ENCODE measurements at places on chromosomes 12 and 14. TPM values are rescaled to one million over a fixed set of nuclear protein-coding genes. Genes with fewer than 3 reads are reported as not detected.

- peaks cover 50% of the 10 kb centered on the region for H3K4me1 ChIP-seq
- H3K27ac ChIP-seq, result peak overlapping the region; percentile 100
- H3K36me3 ChIP-seq, result peaks cover 76% of the 10 kb centered on the region
- H3K27me3 ChIP-seq, result no peaks in the 10 kb centered on the region
These were observed 2.8 kb downstream of the ZFP36L1 start for GRCh38 chr14:68789821-68790643.

- DNase-seq, result no peak
- no peak overlapping the region for H3K4me3 ChIP-seq
- no peaks in the 10 kb centered on the region for H3K4me1 ChIP-seq
- peaks cover 10% of the 10 kb centered on the region for H3K27me3 ChIP-seq
These were observed 68.9 kb downstream of the EPS8 start for GRCh38 chr12:15720295-15720694.

DNA sequence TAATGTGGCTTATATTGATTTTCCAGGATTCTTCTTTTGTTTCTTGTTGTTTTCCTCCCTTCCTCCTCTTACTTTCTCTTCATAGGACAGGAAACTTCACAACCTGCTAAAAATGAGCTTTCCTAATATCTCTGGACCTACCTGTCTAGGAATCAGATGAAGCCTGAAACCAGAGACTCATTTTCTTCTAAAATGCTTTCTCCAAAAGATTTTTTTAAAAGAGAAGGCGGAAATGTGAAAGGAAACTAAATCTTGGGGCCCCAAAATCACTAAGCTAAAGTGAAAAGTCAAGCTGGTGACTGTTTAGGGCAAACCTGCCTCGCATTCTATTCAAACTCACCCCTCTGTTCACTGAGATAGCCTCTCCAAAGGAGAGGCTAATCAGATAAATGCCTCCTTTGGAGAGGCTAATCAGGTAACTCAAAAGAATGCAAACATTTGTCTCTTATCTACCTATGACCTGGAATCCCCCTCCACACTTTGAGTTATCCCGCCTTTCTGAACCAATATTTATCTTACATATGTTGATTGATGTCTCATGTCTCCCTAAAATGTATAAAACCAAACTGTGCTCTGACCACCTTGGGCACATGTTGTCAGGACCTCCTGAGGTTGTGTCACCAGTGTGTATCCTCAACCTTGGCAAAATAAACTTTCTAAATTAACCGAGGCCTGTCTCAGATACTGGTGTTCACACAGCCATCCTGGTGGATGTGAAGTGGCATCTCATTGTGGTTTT lies 72.7 kb upstream of the HECTD1 start:
- peaks cover 4% of the 10 kb centered on the region for H3K4me1 ChIP-seq
- peaks cover 1% of the 10 kb centered on the region for H3K27me3 ChIP-seq
- no peaks in the 10 kb centered on the region for H3K36me3 ChIP-seq
- H3K4me3 ChIP-seq, result no peak overlapping the region
- no peak for DNase-seq

DNA sequence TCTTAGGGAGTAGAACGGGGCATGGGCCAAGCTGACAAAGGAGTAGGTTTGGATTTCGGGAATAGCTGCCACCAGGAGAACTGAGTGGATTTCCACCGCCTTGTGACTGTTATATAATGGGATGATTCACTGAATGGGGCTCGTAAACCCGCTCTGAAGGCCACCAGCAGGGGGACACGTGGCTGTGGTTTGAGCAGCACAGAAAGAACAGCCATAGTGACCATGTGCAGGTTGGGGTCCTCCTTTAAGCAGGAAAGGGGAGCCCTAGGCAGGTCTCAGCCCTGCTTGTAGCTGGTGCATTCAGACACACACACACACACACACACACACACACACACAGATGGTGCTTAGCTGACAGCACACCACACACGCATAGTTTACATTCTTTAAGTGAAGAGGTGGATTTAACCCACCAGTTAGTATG lies 8.6 kb upstream of the ASB2 start:
- no peaks in the 10 kb centered on the region for H3K27me3 ChIP-seq
- peaks cover 7% of the 10 kb centered on the region for H3K36me3 ChIP-seq
- peaks cover 12% of the 10 kb centered on the region for H3K4me1 ChIP-seq
- no peak for DNase-seq
- no peak overlapping the region for H3K4me3 ChIP-seq

DNA sequence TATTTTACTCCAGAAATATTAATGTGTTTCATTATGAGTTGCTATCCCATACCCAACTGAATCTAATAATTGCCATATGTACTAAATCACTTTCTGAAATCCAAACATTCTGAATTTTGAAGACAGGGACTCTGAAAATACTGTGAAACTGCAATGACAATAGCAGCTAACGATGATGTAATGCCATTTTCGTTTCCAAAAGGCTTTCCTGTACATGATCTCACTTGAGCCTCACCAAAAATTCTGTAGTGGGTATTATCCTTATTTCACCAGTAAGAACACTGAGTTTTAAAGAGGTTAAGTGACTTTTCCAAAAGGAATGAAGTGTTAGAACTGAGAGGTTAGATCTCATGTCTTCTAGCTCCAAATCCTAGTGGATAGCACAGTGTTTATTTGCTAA lies 133.3 kb downstream of the FLRT2 start:
- no peaks in the 10 kb centered on the region for H3K36me3 ChIP-seq
- no peaks in the 10 kb centered on the region for H3K27me3 ChIP-seq
- H3K4me1 ChIP-seq, result no peaks in the 10 kb centered on the region

- H3K27me3 ChIP-seq, result peaks cover 51% of the 10 kb centered on the region
- H3K4me1 ChIP-seq, result peaks cover 50% of the 10 kb centered on the region
These were observed 17.7 kb downstream of the OR6S1 start for GRCh38 chr14:20623798-20624197.

- H3K27ac ChIP-seq, result no peak overlapping the region
- H3K4me3 ChIP-seq, result no peak overlapping the region
- no peaks in the 10 kb centered on the region for H3K27me3 ChIP-seq
- H3K36me3 ChIP-seq, result peaks cover 55% of the 10 kb centered on the region
- peaks cover 8% of the 10 kb centered on the region for H3K4me1 ChIP-seq
These were observed 262.0 kb downstream of the MED13L start for GRCh38 chr12:116015525-116015924.

DNA sequence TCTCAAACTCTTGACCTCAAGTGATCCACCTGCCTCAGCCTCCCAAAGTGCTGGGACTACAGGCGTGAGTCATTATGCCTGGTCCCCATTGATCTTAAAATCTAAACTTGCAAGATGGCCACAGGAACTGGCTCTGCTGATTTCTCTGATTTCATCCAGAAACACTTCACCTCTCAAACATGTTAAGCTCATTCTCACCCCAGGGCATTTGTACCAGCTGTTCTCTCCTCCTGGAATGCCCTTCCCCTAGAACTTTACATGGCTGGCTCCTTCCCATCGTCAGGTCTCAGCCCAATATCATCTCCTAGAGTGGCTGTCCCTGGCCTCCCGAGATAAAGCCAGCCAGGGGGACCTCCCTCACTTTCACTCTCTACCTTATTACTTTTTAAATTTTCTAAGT lies 5.3 kb upstream of the LRTM2 start:
- H3K27me3 ChIP-seq, result peaks cover 16% of the 10 kb centered on the region
- H3K4me3 ChIP-seq, result no peak overlapping the region
- H3K36me3 ChIP-seq, result no peaks in the 10 kb centered on the region

DNA sequence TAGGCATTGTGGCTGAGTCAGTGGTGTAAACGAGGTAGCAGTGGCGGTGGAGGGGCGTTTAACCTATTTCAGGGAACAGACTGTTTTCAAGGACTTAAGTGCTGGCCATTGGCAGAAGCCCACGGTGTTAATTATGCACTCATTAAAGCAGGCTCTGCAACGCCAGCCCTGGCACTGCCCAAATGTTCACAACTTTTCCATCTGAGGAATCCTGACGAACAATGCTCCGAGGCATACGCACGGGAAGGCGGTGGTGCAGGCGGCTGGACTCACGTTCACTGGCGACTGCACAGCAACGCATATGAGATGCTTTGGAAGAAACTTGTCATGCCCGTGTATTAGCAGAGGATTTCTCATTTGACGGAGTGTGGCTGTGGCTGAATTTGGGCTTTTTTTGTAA lies 70.6 kb upstream of the SLC24A4 start:
- peaks cover 5% of the 10 kb centered on the region for H3K4me1 ChIP-seq
- DNase-seq, result no peak
- no peak overlapping the region for H3K4me3 ChIP-seq
- H3K27me3 ChIP-seq, result peaks cover 67% of the 10 kb centered on the region
- H3K36me3 ChIP-seq, result no peaks in the 10 kb centered on the region
- H3K27ac ChIP-seq, result no peak overlapping the region

GALNT9 gene
- not detected for total RNA-seq

FLVCR2 gene
- total RNA-seq, result 1.1 TPM

- H3K27me3 ChIP-seq, result no peaks in the 10 kb centered on the region
- H3K36me3 ChIP-seq, result no peaks in the 10 kb centered on the region
- no peak for DNase-seq
- H3K27ac ChIP-seq, result no peak overlapping the region
These were observed 137.8 kb upstream of the SOX5 start for GRCh38 chr12:24087294-24087693.

ISCA2 gene
- 30.1 TPM for total RNA-seq

PTPN6 gene
- 346 TPM for total RNA-seq

VRTN gene
- not detected for total RNA-seq

DNA sequence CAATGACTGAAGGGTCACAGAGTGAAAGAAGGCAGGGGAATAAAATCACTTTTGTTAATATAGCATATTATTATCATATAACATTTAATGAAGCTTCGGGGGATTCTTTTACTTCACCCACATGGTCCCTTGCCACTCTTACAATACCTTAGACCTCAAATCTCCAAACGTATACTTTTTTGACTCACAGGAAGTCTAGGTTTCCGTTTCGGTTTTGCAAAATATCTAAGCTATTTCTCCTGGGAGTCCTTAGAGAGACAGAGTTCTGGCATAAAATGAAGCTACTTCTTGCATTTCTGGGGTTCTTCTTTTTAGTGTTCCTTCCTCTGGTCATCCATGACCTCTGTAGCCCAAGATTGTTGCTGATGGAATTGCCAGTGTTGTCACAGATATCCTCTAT lies 590.5 kb upstream of the ATP2B1 start:
- peak; percentile 16 for DNase-seq
- peak overlapping the region; percentile 79 for H3K27ac ChIP-seq
- H3K27me3 ChIP-seq, result peaks cover 13% of the 10 kb centered on the region
- H3K4me1 ChIP-seq, result peaks cover 18% of the 10 kb centered on the region
- H3K36me3 ChIP-seq, result no peaks in the 10 kb centered on the region
- H3K4me3 ChIP-seq, result peak overlapping the region; percentile 67

PDZRN4 gene
- total RNA-seq, result not detected

All from activated CD4-positive, alpha-beta T cell treated with anti-CD3 and anti-CD28 coated beads, Interleukin-2, amount 10 ng/mL, durations not matched to agents 7 days and 5 days (primary cell).